ENCODE measurements at places on chromosomes 5 and 9.
A peak's percentile ranks its signal among the peaks of the same experiment; 100 is the strongest.

DNA sequence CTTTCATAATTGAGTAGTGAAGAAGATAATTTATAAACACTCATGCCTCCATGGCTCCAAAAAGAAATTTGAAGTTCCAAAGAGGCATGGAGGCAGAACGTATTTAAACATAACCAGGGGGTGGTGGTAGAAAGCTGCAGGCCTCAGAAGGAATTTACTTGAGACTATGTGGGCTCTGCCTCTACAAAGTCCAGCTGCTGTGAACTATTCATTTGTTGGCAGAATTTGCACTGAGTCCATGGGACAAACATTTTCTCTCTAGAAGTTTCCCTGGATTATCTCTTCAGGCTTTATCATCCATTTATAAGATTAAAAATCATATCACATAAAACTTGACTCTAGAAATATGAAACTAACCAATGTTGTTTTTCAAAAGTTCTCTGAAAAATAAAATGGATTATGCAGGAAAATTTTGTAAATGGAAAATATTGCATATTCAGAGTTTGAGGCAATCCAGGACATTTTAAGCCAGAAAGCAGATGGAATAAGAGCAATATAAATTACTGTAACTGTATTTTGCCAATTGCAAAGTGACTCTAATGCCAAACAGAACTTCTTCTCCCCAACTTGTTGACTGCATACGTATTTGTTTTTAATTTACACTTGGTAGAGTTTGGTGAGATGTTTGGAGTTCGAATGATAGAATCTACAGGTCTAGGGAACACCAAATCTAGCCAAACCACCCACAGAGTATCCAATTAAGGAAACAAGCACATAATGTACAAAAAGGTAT is 258.2 kb downstream of the ENC1 start:
- no peak for DNase-seq

- DNase-seq, result no peak
Observed at GRCh38 chr5:123617561-123617960, 105.6 kb downstream of the CSNK1G3 start.

DNA sequence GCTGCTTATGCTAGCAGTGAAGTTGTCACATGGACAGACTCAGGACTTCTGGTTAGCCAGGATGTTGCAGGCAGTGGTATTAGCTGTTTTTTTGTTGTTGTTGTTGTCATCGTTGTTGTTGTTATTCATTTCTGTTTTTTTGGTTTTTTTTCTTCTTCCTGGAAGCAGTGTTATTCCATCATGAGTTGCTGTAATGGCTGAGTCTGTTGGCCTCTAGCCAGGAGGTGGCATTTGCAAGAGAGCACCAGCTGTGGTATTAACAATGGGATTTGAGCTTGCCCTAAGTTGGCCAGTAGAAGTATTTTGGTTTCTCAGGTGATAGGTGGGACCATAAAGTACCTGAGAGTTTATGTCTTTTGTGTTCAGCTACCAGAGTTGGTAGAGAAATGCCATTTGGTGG is 561.1 kb downstream of the KCTD16 start:
- DNase-seq, result no peak

GRCh38 chr5:140988100-140988499 is 21.8 kb downstream of the PCDHAC2 start:
- no peak for DNase-seq

DNA sequence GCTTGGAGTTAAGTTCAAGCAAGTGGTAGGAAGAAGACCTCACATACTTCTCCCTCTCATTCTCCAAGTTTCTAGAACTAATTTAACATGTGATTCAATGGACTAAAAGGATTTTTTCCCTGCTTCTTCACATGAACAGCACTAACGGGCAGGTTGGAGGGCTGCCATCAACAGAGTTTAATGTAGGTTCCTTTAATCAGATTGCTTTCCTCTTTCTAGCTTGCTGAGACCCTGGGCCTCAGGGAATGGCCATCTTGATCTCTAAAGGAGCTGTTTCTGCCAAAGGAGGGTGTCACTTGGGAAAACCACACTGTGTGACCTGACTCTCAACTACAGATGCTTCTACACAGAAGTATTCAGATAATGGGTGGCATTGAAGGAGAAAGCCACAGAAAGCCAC is 223.3 kb downstream of the PIK3R1 start:
- no peak for DNase-seq

DNA sequence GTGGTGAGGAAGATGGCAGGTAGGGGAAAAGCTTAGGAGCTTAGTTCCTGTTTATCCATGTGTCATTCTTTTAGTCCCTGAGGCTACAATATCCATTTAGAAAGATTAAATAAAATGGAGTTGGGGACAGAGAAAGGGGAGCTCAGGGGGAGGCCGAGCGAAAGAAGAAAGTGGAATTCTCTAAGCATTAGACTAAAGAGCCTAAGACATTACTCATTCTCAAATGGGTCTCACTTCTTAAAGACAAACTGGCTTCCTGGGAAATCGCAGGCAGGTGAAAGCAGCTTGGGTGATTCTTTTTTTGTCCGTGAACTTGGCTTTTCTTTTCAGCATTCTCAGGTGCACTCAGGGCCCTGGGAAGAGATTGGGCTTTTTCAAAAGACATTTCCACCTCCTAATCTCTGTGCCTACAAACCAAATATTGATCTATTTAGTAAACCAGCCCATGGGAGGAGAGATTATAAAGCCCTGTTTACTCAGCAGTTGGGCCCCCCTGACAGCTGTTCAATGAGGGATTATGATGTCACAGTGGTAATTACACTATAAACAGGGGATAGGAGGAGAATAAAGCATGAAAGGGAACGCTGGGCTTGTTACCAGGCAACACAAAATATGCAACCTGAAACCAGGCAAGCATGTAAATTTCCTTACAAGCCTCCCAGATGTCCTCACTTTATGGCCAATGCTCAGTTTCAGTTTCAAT is 584.0 kb downstream of the ACTL7B start:
- no peak for DNase-seq

DNA sequence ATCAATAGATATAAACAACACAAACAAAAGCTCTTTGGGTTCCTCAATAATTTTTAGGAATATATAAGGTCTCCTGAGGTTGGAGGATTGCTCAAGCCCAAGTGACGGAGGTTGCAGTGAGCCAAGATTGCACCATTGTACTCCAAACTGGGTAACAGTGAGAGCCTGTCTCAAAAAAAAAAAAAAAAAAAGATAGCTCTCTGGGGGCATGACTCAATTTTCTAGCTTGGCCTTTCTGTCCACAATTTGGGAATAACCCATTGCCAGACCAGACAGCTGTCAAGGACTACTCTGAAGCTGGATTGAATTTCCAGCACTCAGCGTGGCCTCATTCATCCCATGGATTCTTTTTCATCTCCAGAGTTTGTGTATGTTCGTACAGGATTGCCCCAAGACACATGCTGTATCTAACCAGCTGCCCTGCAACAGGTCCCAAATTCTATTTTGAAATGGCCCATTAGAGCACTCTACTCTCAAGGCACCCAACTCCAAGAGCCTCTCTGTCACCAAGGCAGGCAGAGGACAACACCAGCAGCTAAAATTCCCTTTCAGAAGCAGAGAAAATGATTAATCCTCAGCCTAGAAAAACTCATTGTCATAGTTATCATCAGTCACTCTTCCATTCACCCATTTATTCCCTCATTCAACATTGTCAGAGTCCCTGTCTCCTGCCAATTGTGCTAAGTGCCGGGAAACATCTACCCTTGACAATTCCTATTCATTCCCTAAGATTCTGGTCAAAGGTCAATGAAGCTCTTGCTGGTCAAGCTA is 8.7 kb downstream of the FAM193B start:
- DNase-seq, result no peak

- no peak for DNase-seq
Observed at GRCh38 chr9:15274425-15274824, 32.6 kb downstream of the TTC39B start.

- no peak for DNase-seq
Observed at GRCh38 chr5:112823656-112824055, 37.4 kb upstream of the SRP19 start.

DNA sequence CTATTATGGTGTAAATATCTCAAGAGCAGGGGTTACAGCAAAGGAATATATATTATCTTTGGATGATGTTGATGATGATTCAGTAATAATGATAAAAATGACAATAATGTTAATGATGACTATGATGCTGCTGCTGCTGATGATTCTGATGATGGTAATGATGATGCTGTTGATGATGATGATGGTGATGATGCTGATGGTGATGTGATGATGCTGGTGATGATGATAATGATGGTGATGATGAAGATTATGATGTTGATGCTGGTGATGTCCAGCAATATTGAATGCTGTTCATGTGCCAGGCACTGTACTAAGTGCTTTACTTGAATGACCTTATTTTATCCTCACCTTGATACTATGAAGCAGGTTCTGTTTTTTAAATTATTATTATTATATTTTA is 226.0 kb upstream of the ANKH start:
- DNase-seq, result no peak

- no peak for DNase-seq
Observed at GRCh38 chr5:97840643-97841042, 657.6 kb upstream of the RIOK2 start.

GRCh38 chr9:108636013-108636412 is 219.8 kb downstream of the ACTL7B start:
- DNase-seq, result no peak

- DNase-seq, result no peak
Observed at GRCh38 chr5:172765766-172766286, 5.2 kb downstream of the DUSP1 start.

- peak; percentile 38 for DNase-seq
Observed at GRCh38 chr5:170183816-170184687, 48.7 kb upstream of the C5orf58 start.

DNA sequence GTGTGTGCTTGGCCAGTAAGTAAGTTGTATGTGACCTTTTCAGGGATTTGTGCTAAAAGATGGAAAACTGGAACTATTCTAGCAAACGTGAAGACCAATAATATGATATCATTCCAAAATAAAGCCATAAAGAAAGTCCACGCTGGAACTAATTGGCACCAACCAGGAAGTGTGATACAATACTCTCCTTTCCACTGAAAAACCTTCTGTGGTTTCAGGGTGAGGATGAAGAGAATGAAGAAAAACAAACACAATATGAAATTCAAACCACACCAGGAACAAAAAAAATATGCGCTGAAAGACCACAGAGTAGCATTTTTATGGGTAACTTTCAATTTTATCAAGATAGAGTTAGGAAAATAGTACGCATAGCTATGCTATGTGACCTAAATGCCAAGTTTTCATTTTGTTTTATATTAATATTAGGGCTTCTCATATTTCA is 105.8 kb downstream of the EFNA5 start:
- no peak for DNase-seq

DNA sequence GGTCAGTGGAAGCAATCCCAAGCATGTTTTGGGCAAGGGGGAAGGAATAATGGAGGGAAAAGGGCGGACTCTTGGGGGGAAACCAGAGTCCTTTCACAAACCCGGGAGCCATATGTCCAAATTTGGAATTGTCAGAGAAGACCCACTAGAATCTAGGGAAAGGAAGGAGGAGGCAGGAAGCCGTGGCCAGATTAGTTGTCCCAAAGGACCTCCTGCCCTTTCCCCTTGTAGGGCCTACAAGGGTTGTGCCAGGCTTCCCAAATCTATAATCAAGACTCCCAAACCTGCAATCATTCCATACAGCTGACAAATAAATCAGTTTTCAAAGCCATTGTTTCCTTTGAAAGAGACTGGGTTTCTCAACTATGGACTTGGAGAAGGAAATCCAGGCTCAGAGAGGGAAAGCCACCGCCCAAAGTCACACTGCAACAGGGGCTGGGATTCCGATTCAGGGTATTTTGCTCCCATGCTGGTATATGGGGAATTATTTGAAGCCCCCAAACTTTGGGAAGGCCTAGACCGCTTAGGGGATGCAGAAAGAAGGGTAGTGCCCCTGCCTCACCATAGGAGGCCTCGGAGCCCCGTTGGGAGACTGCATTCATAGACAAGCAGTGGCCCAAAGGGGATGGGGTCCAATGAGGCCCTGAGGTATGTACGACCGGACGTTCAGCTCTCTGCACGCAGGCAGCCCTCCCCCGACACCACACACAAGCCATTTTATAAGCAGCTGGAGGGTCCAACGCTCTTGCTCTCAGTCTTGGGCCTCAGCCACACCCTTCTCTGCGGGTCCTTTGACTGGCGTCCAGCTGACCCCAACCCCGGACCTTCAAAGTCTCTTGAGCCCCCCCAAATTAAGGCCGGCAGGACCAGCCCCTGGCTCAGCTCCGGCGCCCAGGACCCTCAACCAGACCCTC is 815 bp downstream of the ANXA6 start:
- DNase-seq, result no peak

- no peak for DNase-seq
Observed at GRCh38 chr9:129270903-129271431, 92.9 kb upstream of the IER5L start.

GRCh38 chr9:108743416-108743815 is 112.4 kb downstream of the ACTL7B start:
- DNase-seq, result no peak

DNA sequence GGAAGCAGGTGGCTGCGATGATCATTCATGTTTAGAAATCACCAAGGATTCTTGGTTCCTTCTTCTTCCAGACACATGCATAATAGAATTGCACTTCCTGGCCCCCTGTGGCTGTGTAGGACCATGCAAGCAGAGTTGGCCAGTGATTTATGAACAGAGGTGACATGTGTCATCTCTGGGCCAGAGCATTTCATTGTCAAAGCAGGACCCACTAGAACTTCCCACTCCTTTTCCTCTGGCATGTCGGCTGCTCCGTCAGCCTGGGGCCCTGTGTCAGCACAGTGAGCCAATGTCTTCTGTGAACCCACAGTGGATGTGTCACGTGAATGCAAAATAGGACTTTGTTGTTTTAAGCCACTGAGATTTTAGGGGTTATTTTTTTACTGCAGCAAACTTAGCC is 59.2 kb downstream of the HSD17B3 start:
- no peak for DNase-seq

DNA sequence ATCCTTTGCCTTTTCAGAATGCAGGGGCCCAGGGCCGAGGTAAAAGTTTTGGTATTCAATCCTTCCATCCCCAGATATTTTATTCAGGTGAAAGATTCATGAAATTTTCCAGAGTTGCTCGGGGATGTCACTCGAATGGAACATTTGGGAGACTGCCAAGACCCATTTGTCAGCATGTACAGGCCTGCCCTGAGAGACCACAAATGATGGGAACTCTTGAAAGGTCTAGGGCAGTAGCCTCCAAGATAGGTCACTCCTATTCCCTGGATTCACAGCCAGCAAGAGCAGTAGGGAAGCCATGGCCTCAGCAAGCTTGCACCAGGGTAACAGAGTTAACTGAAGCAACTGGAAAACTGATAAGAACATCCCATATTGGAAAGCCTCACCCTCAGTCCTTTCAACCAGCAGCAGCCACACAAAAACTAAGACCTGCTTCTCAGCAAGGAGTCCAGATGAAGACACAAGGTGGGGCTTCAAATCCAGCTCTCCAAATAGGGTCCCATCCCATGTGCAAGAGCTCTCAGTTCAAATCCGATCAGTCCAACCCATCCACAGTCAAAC is 12.5 kb downstream of the CARD6 start:
- DNase-seq, result no peak
